NCI-H2081 (cell line): ENCODE measurements at places on chromosomes 2 and 18.

DNA sequence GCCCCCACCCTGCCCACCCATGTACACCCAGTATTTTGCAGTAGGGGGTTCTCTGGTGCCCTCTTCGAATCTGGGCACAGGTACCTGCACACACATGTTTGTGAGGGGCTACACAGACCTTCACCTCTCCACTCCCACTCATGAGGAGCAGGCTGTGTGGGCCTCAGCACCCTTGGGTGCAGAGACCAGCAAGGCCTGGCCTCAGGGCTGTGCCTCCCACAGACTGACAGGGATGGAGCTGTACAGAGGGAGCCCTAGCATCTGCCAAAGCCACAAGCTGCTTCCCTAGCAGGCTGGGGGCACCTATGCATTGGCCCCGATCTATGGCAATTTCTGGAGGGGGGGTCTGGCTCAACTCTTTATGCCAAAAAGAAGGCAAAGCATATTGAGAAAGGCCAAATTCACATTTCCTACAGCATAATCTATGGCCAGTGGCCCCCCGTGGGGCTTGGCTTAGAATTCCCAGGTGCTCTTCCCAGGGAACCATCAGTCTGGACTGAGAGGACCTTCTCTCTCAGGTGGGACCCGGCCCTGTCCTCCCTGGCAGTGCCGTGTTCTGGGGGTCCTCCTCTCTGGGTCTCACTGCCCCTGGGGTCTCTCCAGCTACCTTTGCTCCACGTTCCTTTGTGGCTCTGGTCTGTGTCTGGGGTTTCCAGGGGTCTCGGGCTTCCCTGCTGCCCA lies 9.3 kb downstream of the PROC start:
- DNase-seq = no peak

- no peak for DNase-seq
Measured at GRCh38 chr18:13390196-13390595, 171.6 kb downstream of the LDLRAD4 start.

DNA sequence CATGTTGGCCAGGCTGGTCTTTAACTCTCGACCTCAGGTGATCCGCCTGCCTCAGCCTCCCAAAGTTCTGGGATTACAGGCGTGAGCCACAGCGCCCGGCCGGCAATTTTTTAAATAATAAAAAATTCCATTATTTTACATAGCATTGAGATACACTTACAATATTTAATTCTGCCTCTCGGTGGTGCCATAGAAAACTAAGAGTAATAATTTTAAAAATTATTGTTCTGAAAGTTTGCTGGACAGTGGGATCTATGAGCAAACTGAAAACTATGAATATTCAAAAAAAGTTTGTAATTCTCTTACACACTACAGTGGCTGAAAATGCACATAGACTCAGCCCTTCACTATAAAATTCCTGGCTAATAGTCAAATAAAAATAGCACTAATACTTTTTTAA lies 90.9 kb upstream of the STON1 start:
- DNase-seq = no peak

- peak; percentile 34 for DNase-seq
Measured at GRCh38 chr2:169464882-169465281, 14.4 kb upstream of the BBS5 start.

GRCh38 chr18:58991167-58991798 lies 126.6 kb downstream of the ZNF532 start:
- DNase-seq = no peak

GRCh38 chr2:60480089-60480773 lies 73.2 kb downstream of the BCL11A start:
- no peak for DNase-seq
